ENCODE measurements at places on chromosomes 4 and X.

DNA sequence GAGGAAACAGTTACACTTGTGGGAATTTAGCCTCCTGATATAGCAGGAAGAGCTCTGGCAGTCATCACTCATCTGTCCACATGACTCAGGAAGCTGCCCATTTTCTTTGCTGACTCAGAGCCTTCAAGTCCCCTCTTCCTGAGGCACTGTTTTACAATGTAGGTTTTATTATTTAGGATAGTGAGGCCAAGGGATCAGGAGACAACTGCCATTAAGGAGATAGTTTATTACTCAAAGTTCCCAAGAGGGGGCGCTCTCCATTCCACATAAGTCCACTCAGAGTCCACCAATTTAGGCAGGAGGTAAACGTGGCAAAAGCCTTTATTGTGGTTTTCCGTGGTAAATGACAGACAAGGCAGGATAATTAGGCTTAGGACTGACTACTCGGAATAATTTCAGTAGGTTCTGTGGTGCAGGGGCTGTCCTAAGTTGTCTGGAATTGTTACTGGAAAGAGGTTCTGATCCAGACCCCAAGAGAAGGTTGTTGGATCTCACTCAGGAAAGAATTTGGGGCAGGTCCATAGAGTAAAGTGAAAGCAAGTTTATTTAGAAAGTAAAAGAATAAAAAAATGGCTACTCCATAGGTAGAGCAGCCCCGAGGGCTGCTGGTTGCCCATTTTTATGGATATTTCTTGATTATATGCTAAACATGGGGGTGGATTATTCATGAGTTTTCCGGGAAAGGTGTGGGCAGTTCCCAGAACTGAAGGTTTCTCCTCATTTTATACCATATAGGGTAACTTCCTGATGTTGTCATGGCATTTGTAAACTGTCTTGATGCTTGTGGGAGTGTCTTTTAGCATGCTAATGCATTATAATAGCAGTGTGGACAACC, 96.0 kb upstream of the RAB40AL start:
- no peak for DNase-seq

- DNase-seq: no peak
These were observed 355.1 kb upstream of the PABPC5 start for GRCh38 chrX:91079342-91080114.

- DNase-seq: no peak
These were observed 483.9 kb downstream of the IDS start for GRCh38 chrX:149021159-149021558.

- DNase-seq: no peak
These were observed 20.2 kb downstream of the CCNG2 start for GRCh38 chr4:77177199-77177598.

DNA sequence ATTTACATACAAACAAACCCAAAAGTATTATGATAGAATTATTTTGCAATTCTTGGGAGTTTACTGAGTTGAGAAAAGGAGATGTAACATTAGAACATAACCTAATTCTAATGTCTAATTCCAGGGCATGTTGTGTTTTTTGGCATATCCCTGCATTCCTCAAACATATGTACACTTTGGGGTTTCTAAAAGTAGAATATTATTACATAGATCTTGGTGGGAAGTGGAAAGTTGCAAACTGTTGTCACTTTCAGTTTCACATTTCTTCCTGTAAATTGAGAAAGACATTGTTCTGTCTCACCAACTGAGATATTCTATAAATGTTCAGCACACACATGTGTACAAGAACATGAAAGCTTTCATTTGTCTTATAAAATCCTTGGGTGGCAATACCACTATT, 24.4 kb upstream of the GBA3 start:
- DNase-seq: no peak

GRCh38 chrX:4382273-4382672, 668.8 kb upstream of the PRKX start:
- no peak for DNase-seq

DNA sequence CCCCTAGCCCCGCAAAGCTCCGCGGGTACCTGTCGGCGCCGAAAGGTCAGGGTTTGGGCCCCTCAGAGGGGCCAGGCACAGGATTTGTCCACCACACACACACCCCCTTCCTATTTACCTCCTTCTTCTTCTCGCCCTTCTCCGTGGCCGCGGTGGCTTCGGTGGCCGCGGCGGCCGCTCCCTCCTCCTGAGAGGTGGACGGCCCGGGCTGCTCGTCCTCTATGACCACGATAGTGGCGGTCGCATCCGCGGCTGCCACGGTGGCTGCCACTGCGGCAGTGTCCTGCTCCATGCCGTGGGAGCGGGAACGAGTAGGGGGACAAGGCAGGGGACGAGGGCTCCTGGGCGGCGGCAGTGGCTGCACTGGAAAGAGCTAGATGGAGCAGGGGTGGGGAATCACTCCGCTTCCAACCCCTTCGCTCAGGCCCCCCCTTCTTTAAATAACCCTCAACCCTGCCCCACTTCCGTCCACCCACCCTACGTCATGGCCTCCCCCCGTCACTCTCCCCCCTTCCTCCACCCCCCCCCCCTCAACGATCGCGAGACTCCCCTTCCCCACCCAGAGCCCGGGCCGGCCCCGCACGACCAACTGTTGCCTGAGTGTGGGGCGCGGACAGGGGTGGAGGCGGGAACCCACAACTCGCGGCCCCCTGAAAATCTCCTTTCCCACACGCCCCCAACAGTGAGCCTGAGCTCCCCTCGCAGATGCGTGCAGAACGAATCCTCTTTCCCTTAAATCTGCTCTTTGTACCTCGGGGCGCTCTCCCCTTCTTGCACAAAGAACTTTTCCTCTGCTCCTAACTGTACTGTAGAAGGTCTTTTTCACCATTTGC, at the start of gene SMARCA1:
SMARCA1 (minus strand) TSS at position 412 of the 833 bp plus-strand sequence; CDS start at position 292, 120 bp downstream.
- no peak for DNase-seq

- DNase-seq: peak; percentile 80
These were observed at the start of gene OCIAD2 for GRCh38 chr4:48906206-48907173. OCIAD2 (minus strand) TSS chr4:48906774; CDS start chr4:48904549, 2,225 bp downstream.

GRCh38 chrX:38060331-38060878, 54.1 kb downstream of the SYTL5 start:
- DNase-seq: no peak

GRCh38 chr4:128951316-128951715, 141.8 kb downstream of the JADE1 start:
- no peak for DNase-seq

DNA sequence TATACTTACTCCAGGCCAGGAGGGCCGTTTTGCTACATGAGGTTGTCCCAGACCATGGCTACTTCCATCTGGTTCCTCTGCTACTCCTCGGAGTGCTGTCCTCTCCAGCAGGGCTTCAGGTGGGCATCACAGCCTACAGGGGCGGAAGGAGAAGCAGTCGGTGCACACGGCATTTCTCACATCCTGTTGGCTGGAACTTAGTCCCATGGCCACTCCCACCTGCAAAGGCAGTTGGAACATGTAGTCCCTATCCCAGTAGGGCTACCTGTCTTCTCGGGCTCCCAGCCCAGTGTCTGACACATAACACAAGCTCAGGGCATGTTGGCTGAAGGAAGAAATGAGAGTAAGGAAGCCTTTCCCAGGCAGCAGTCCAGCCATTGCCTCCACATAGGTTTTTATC, 7.7 kb upstream of the STK32B start:
- no peak for DNase-seq

- no peak for DNase-seq
These were observed 100.4 kb downstream of the KLHL8 start for GRCh38 chr4:87120010-87120409.

DNA sequence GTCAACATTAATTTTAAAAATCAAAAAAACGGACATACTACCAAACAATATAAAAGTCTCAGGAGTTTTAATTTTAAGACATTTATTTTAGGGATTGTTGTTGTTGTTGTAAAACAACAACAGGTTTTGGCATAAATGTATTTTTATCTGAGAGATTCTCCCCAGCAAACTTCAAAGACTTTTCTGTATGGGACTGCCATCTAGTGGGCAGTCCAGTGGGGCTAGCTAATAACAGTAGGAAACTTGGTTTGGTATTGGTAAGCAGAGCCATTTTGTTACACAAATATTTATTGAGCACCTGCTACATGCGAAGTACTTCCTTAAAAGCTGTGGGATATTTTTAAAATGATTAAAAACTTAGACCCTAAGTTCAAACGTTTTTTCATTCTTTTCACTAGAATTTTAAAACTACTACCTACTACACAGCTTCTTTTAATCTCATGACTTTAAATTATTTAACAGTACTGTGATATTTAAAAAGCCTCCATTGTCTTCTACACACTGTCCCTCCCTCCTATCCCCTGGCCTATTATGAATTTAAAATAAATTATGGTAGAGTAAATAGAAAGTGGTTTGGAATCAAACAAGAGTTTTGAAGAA, 1028.4 kb upstream of the INTU start:
- DNase-seq: no peak

GRCh38 chrX:137033774-137034507, at the start of gene GPR101:
GPR101 (minus strand) TSS chrX:137033995; CDS start chrX:137031674, 2,321 bp downstream.
- DNase-seq: no peak

DNA sequence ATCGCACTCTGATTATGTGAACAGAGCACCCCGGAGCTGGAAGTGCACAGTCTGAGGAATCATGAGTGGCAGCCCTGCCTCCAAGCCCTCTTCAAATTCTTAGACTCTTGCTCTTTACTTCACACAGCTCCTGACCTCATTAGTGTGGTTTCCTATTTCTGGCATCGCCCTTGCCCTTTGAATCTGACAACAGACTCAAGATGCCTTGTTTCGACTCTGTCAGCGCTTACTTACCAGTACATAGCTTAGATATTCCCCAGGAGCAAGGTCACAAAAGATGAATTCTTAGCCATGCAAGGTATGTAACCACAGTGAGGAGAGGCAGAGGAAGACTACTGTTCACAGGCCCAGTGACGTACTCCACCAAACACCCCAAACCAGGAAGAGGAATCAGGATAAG, 167.2 kb downstream of the KDR start:
- DNase-seq: no peak

- no peak for DNase-seq
These were observed 194.3 kb downstream of the SOWAHB start for GRCh38 chr4:76703676-76704075.

- DNase-seq: no peak
These were observed 53.7 kb downstream of the SMIM31 start for GRCh38 chr4:164807611-164808010.

DNA sequence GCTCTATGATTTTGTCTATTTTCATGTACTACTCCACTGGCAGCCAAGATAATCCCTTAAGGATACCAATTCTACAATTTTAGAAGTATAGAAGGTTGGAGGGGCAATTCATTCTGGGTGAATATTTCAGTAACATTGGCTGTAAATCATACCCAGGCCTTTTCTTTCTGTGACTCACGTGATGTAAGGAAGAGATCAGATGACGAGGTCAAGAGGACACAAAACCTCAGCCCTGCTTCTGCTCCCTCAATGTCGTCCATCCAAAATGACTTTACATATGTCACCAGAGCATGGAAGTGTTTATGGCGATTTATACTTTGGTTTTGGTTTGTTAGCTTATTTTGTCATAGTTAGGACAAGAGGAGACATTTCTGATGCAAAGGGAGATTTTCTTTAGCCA, 70.7 kb upstream of the SLC4A4 start:
- DNase-seq: no peak

- no peak for DNase-seq
These were observed 52.5 kb upstream of the PPP2R3B start for GRCh38 chrX:439241-439640.

DNA sequence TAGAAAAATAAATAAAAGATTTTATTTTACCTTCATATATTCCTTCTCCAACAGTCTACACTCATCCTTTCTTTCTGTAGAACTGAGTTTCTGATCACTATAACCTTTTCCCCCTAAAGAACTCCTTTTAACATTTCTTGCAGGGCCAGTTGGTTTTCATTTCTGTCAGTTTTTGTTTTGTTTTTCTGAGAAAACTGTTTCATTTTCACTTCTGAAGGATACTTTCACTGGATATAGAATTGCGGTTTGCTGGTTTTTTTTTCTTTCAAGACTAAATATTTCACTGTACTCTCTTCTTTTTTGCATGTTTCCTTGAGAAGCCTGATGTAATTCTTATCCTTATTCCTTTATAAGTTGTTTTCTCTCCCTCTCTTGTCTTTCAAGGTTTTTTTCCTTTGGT, 90.4 kb upstream of the EOLA2 start:
- DNase-seq: no peak

- DNase-seq: no peak
These were observed 5.5 kb upstream of the XAGE2 start for GRCh38 chrX:52363247-52363883.

- DNase-seq: no peak
These were observed 25.5 kb upstream of the MAN2B2 start for GRCh38 chr4:6549445-6549844.

- no peak for DNase-seq
These were observed 341.9 kb downstream of the GPM6A start for GRCh38 chr4:175470131-175470530.

DNA sequence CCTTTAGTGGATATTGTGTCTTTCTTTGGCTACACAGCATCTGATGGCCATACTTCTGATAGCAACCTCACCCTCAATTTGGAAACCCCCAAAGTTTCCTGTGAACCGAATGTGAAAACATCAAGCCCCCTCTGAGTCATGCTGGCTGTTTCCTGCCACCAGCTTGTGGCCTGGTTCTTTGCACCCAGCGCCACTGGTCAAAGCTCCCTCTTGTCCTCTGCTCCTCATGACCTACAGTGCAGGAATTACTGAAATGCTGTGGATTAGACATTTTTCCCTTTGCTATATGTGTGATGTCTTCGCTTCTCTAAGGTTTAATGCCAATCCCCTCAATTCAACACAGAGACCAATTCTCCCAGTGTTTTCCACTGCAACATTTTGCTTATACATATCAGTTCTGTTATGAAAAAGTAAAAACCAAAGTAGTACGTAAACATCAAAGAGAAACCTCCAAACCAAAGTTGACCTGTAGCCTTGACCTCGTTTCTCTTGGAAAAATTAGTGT, 224.0 kb upstream of the TENM3 start:
- DNase-seq: no peak

Data from T-helper 1 cell (primary cell).